Esophagus squamous epithelium (tissue), 5 donors: ENCODE measurements at places on chromosomes 2 and 18. TPM values are rescaled to one million over a fixed set of nuclear protein-coding genes. Genes with fewer than 3 reads are reported as not detected.

The IGFBP5 gene
- 899 TPM for total RNA-seq

The INHA gene
- total RNA-seq = not detected

The CTNNA2 gene
- not detected for total RNA-seq

The SH3RF3 gene
- 2.5 TPM for total RNA-seq

The LCT gene
- total RNA-seq = not detected

GRCh38 chr2:160426604-160427003 is 67.0 kb downstream of the RBMS1 start:
- H3K4me3 ChIP-seq = no peak overlapping the region
- peak overlapping the region; percentile 19 for H3K27ac ChIP-seq
- H3K4me1 ChIP-seq = no peaks in the 10 kb centered on the region
- H3K27me3 ChIP-seq = no peaks in the 10 kb centered on the region

- H3K27me3 ChIP-seq = peaks cover 13% of the 10 kb centered on the region
- DNase-seq = no peak
- no peak overlapping the region for H3K27ac ChIP-seq
- H3K4me1 ChIP-seq = no peaks in the 10 kb centered on the region
- H3K4me3 ChIP-seq = no peak overlapping the region
- no peaks in the 10 kb centered on the region for H3K36me3 ChIP-seq
Measured at GRCh38 chr2:110955556-110955955, 165.2 kb upstream of the BCL2L11 start.

GRCh38 chr2:120321721-120322284 is 24.1 kb upstream of the INHBB start:
- H3K4me1 ChIP-seq = peaks cover 9% of the 10 kb centered on the region
- H3K36me3 ChIP-seq = no peaks in the 10 kb centered on the region
- no peak overlapping the region for H3K27ac ChIP-seq
- H3K4me3 ChIP-seq = no peak overlapping the region
- peaks cover 51% of the 10 kb centered on the region for H3K27me3 ChIP-seq

GRCh38 chr2:99821572-99821971 is 320.8 kb downstream of the AFF3 start:
- no peak overlapping the region for H3K27ac ChIP-seq
- no peaks in the 10 kb centered on the region for H3K4me1 ChIP-seq
- DNase-seq = no peak
- H3K4me3 ChIP-seq = no peak overlapping the region
- peaks cover 39% of the 10 kb centered on the region for H3K27me3 ChIP-seq

DNA sequence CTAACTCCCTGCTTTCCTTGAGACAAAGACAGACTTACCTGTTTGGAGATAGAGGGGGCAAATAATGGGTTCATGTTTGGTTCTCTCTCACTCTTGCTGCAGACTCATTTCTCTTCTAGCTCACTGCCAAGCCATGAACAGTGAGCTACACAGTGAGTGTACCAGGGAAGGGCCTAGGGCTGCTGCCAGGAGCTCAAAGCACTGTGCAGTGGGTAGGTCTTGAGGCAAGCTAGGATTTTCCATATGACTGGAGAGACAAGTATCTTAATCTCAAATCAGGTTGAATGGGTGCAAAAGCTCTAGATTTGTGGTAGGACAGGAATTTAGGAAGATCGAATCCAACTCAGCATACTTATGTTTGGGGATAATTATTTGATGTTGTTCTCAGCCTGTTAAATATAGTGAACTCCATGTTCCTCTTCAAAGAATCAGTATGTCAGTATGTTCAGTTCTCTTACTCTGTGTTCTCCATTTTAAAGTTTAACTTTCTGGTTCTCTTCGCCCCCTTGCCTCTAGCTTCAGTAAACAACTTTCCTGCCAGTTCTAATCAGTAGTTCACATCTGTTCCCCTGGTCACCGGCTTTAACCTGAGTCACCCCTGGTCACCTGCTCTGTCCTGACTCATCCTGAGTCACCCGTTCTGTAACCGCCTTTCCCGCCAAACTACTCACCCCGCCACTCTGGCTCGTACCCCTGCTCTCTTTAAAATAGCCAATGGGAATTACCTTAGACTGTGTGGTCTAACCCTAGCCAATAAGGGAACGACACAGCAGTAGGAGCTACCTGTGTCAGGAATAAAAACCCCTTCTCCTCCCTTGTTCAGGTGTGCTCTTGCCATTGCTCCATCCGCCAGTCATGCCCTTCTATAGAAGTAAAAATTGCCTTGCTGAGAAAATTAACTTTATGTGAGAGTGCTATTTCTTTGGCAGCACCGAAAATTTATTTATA is 21.9 kb downstream of the SLC25A52 start:
- no peak overlapping the region for H3K27ac ChIP-seq
- no peak for DNase-seq
- no peak overlapping the region for H3K4me3 ChIP-seq
- H3K36me3 ChIP-seq = no peaks in the 10 kb centered on the region
- no peaks in the 10 kb centered on the region for H3K4me1 ChIP-seq

- no peaks in the 10 kb centered on the region for H3K27me3 ChIP-seq
- H3K36me3 ChIP-seq = no peaks in the 10 kb centered on the region
- no peak for DNase-seq
- H3K27ac ChIP-seq = no peak overlapping the region
- no peak overlapping the region for H3K4me3 ChIP-seq
Measured at GRCh38 chr18:2898186-2898640, 51.4 kb downstream of the EMILIN2 start.

- H3K27me3 ChIP-seq = no peaks in the 10 kb centered on the region
- H3K27ac ChIP-seq = no peak overlapping the region
- no peak for DNase-seq
- no peaks in the 10 kb centered on the region for H3K36me3 ChIP-seq
- no peak overlapping the region for H3K4me3 ChIP-seq
- peaks cover 31% of the 10 kb centered on the region for H3K4me1 ChIP-seq
Measured at GRCh38 chr2:226647621-226648518, 151.8 kb downstream of the IRS1 start.

DNA sequence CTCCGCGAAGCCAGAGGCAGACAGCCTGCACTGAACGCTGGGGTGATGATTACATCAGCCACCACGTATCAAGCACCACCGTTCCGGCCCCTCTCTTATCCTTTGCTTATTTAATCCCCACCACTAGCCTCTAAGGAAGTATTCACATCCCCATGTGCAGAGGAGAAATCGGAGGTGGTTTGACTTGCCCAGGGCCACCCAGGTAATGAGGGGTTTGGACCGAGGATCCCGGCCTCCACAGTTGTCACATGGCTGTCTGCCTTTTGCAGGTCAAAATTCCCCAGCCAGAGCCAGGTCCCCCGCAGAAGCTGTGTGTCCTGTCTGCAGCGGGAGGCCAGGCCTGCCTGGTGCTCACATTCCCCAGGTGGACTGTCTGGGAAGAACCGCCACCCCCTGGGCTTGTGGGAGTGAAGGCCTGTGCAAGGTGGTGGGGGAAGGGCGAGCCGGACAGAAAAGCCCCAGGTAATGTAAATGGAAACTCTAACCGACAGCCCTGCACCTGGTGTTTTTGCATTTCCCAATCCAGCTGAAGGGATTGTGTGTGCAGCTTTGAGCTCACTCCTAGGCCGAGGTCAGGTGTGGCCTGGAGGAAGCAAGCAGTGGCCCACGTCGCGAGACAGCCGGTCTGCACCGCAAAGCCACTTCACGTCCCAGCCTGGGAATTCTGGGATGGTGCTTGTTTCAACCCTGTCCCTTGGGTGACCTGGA is 108.5 kb upstream of the ID2 start:
- peaks cover 24% of the 10 kb centered on the region for H3K4me1 ChIP-seq
- H3K27ac ChIP-seq = no peak overlapping the region
- no peak for DNase-seq
- H3K27me3 ChIP-seq = no peaks in the 10 kb centered on the region

DNA sequence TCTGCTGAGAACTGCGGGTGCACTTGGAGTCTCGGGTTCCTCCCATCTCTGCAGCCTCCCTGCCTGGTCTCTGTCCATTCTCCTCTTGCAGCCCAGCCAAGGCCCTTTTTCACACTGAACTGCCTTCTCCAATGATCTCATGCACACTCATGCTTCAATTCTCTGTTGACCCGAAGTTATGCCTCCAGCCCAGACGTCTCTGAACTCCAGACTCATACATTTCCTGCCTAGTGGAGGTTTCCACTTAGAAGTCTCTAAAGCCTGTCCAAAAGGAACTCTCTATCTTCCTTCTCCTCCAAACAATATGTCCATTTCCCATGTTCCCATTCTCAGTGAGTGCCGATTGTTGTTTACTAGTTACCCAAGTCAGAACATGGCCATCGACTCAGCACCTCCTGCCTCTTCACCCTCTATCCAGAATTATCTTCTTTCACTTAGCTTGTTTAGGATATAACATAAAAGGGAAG is 155.2 kb downstream of the IRS1 start:
- DNase-seq = no peak
- H3K27me3 ChIP-seq = no peaks in the 10 kb centered on the region
- H3K4me1 ChIP-seq = peaks cover 2% of the 10 kb centered on the region
- no peaks in the 10 kb centered on the region for H3K36me3 ChIP-seq
- no peak overlapping the region for H3K4me3 ChIP-seq
- H3K27ac ChIP-seq = no peak overlapping the region

DNA sequence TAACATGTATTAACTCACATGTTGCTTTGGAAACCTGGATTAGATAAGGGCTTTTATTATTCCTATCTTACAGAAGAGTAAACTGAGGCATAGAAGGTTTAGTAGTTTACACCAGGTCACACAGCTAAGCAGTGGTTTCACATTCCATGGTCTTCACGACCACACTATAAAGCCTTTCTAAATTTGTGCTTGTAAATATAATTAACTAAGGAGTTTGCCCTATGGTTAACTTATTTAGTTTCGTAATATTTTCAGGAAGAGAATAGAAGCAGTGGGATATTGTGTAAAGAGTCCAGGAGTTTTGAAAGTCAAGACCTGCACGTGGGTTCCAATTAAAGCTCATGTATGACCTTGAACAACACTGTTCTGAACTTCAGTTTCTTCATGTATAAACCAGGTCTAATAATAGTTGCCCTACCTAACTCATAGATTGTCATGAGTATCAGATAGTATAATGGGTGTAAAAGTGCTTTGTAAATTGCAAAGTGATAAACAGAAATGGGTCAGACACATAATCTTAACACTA is 19.5 kb upstream of the SOS1 start:
- H3K4me3 ChIP-seq = no peak overlapping the region
- H3K27me3 ChIP-seq = no peaks in the 10 kb centered on the region
- no peak overlapping the region for H3K27ac ChIP-seq
- DNase-seq = no peak
- no peaks in the 10 kb centered on the region for H3K36me3 ChIP-seq

DNA sequence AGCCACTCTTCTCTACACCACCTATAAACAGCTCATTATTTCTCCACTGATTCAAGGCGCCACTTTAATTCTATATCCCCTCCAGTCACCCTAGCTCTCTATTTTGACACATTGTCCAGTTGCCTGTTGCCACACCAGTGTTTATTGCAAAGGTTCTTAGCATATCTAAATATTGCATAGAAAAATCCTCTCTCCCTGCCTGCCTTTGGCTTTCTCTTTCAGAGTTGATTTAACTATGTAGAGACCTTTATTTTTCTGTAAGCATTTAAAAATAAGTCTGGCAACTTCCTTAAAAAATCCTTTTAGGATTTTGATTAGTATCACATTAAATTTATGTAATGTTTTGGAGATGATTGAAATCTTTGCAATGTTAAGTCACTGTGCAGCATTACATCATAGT is 47.9 kb upstream of the B3GNT7 start:
- H3K36me3 ChIP-seq = no peaks in the 10 kb centered on the region
- H3K27ac ChIP-seq = no peak overlapping the region
- no peaks in the 10 kb centered on the region for H3K4me1 ChIP-seq
- H3K27me3 ChIP-seq = no peaks in the 10 kb centered on the region

DNA sequence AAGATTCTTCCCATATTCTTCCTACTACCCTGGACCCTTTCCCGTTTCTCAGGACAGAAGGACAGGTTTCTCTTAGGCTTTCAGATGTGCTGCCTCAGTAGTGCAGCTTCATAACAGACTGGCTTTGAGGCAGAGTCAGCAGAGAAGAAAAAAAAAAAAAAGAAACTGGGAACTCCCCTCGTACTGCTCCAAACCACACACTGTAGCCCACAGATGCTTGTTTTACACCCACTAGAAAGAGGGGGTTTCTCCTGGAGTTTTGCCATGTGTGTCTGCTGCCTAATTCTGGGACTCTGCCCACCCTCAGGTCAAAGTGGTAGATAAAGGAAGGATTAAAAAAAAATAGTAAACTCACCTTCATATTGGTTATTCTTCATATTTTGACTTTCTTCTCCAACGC is 95.9 kb downstream of the NCOA1 start:
- no peak overlapping the region for H3K4me3 ChIP-seq
- no peak for DNase-seq
- H3K27ac ChIP-seq = no peak overlapping the region
